ENCODE measurements at places on chromosomes 4 and X.

GRCh38 chr4:24969486-24969885 lies 56.6 kb upstream of the CCDC149 start:
- no peak for DNase-seq

DNA sequence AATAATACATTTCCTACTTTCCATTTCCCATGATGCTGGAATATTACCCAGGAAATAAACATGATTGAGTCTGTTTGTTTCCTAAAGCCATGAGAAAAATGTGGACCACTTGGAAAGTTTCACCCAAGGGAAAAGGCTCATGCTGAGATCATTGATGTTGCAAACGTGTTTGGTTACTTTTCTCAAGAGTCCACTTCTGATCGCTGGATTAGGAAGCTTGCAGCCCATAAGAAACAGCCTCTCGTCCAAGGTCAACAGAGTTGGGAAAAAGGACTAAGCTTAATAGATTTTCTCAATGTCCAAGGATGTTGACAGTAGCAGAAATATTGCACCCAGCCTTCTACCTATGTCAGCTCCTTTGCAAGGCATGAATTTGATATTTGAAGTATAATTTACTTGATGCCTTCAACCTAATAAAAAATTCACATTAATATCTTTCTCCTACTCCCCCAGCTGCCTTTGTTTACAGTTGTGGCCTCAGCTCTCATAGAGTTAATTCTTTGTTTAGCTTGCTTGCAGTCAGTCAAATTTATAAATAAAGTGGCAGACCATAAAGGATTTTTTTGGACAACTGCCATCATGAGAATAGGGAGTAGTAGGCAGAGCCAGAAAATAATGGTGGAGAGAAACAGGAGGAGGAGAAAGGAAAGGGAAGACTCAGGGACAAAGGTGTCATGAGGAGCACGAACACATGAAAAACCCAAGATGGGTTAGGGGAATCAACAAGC lies 65.6 kb upstream of the BLTP1 start:
- DNase-seq: no peak

- no peak for DNase-seq
Measured at GRCh38 chr4:183591301-183591700, 67.7 kb downstream of the RWDD4 start.

GRCh38 chr4:172489861-172490260 lies 676.7 kb downstream of the GALNTL6 start:
- DNase-seq: no peak

DNA sequence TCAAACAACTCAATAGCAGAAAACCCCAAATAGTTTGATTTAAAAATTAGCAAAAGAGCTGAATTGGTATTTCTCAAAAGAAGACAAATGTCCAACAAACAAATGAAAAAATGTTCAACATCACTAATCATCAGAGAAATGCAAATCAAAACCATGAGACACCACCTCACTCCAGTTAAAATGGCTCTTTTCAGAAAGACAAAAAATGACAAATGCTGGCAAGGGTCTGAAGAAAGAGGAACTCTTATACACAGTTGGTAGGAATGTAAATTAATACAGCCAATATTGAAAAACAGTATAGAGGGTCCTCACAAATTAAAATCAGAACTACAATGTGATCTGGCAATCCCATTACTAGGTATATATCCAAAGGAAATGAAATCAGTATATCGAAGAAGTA lies 70.4 kb downstream of the FBXL5 start:
- DNase-seq: no peak

GRCh38 chr4:12447451-12447850 lies 1018.8 kb upstream of the HS3ST1 start:
- no peak for DNase-seq

GRCh38 chrX:148815218-148815961 lies 315.0 kb downstream of the AFF2 start:
- no peak for DNase-seq

- DNase-seq: no peak
Measured at GRCh38 chr4:171817026-171817425, 3.8 kb downstream of the GALNTL6 start.

DNA sequence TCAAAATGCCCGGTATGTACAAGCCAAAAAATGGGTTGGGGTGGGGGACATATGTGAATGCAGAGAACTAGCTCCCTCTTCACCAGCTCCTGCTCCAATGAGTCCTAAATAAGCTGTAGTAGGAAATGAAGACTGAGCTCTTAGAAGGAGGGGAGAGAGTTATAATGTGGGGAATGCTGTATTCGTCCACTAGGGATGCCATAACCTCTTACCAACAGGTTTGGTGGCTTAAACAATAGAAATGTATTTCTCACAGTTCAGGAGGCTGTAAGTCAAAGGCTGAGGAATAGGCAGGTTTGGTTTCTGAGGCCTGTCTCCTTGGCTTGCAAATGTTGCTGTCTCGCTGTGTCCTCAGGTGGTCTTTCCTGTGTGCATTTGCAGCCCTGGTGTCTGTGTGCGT lies 4.4 kb upstream of the INPP4B start:
- no peak for DNase-seq

DNA sequence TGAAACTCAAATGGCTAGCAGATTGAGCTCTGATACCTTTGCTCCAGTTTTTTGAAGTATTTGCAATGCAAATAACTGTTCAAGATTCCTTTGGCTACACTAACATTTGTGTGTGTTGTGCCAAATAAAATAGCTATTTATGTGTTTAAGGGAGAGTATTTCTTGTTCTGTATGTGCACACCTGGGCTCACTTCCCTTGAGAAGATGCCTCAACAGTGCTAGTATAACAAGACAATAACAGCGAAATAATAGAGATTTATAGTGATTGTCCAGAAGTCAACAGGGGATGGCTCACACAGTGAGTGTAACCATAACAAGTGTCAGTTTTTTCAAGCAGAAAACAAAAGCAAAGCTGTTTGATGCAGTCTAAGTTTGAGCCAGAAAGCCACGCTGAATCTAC lies 460.5 kb downstream of the CENPC start:
- DNase-seq: no peak

DNA sequence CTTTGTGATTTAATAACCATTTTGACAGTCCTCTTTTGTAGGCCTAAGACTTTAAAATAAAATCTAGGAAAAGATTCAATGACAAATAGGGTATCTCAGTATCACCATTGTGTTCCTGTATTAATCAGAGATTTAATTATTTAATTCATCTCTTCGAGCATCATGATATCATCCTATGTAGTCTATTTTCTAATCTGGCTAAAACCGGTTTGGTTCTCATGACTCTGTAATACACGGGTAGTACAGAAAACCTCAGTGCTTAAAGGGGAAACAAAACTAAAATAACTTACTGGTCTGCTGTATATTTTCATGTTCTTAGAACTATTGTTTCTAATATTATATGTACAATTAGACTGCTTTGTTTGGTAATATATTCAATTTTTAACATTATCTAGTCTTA lies 23.7 kb upstream of the FBXW7 start:
- DNase-seq: no peak

DNA sequence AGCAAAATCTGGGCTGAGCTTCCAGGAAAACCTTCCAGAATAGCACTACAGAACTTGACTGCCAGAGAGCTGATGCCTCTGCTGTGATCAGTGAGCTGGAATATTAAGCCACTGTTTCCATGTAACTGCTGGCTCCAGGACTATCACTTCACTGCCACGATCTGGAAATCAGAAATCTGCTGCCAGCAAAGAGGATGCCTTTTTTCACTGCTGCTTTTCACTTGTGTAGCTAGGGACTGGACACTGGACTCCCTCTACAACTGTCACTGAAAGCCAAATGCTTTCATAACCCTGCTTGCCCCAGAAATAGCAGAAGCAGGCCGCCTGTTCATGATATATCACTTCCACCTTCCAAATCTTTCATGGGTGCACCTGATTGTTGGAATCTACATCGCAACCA lies 9.4 kb upstream of the AP1S2 start:
- no peak for DNase-seq

DNA sequence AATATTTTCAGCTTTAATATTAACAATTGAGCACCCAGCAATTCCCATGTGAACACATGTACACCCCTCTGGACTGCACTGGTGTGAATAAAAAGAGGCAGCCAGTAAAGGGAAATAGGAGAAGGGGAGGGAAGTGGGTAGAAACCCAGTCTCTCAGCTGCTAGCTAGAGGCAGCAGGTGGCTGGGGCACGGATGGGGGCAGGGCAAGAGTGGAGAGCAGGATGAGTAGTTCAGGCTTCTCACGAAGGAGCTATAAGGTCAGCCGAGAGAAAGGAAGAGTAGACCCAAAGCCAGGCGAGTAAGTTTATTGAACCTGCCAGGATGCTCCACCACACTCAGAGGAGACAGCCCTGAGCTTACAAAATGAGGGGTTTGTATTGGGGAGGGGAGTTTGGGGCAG lies 184.8 kb upstream of the MTMR8 start:
- DNase-seq: no peak

DNA sequence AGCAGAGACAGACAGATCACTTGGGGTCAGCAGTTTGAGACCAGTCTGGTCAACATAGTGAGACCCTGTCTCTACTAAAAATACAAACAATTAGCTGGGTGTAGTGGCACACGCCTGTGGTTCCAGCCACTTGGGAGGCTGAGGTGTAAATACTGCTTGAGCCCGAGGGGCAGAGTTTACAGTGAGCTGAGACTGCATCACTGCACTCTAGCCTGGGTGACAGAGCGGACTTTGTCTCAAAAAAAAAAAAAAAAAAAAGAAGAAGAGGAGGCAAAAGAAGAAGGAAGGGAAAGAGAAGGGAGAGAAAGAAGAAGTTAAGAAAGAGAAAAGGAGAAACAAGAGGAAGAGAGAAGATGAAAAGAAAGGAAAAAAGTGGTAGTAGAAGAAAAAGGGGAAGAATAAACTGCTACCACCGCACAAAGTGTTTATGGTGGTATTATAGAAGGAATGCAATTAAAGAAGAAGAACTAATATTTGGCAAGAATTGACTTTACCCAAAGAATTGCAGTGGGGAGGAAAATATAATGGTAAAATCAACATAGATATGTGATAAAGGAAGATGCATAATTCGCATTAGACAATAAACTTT lies 19.6 kb upstream of the NSUN7 start:
- no peak for DNase-seq

DNA sequence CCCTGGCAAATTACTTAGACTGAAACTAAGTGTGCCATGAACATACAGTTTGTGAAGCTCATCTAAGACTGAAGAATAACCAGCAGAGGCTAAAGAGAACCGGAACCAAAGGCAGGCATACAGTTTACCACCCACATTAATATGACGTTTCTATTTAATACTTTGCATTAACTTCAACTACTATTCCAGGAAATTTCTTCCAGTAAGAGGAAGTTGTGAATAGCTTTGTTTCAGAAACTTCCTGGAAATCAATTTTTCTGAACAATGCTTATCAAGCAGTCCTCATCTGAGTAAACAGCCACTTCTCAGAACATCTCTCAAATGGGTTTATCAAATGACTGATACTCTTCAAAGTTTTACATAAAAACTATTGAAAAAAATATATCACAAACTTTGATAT lies 252.7 kb downstream of the OPHN1 start:
- no peak for DNase-seq

DNA sequence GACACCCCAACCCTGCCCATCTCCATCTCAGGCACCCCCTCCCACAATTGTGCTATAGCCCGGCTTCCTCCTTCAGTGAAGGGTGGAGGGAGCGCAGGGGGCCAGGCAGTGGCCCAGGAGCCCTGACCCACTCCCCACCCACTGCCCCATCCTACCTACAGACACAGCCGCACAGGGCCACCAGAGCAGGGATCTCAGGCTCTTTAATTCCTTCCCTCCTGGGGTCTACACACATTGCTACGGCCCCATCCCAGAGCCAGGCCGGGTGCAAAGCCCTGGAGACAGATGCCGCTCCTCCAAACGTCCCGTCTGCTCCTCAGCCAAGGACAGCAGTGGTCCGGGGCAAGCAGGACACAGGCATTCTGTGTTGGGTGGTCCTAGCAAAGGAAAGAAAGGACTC lies 12.8 kb upstream of the DUSP9 start:
- no peak for DNase-seq

DNA sequence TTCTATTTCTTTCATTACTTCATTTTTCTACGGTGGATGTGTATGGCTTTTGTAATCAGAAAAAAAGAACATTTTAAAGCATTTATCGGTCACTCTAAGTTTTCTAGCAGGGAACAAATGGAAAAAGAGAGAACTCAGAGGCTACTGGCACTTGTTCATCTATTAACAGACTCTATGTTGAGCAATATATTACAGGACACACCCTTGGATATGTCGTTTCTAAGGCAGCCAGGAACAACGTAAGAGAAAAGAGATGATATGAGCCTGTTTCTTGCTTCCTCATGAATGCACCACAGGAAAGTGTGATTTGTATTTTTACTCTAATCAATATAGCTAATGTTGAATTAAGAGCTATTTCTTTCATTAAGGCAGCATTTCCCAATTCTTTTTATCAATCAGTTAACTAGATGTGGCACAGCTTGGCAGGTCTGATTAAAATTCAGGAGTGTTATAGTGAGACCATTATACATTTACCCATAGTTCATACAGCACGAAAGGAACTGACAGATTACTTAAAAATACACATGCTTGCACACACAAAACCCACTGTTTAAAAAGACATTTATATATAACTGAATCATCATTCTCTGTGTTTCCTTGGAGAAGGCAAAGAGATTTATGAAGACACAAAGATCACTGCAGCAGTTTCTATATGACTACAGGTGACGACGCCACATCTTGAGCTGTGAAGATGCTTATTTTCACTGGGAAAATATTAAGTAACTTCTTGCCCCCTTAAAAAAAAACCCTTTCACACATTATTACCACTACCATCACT lies 13.0 kb downstream of the RAB9B start:
- no peak for DNase-seq

DNA sequence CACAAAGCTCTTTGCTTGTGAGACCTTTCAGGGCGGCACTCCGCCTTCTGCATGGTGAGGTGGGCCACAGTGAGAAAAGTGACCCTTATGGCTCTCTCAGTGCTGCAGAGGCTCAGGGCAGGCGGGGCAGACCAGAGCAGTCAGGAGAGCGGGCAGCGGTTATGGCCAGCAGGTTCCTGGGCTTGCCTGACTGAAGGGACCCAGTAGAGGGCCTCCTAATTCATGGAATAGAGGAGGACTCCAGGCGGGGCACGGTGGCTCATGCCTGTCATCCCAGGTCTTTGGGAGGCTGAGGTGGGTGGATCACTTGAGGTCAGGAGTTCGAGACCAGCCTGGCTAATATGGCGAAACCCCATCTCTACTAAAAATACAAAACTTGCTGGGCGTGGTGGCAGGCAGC lies 91.4 kb downstream of the CLNK start:
- DNase-seq: no peak

- no peak for DNase-seq
Measured at GRCh38 chr4:52606040-52606439, 53.1 kb downstream of the USP46 start.

DNA sequence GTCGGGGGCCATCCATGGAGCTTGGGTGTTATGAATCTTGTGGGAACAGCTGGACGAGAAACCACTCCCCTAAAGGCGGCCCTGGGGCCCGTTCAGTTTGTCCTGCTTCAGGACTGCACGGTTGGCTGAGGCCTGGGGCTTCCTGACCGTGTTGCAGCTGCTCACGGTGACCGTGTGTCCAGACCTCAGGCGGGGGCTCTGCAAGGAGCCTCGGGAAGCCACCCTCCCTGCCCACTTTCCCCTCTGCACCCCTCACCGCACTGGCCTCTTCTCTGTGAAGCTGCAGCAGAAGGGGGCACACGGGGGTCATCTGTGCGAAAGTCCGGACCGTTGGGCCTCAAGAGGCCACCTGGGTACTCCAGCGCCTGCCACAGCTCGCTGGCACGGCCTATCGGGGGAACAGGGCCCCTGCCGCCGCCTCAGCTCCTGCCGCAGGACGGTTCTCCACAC lies 29.4 kb downstream of the UVSSA start:
- no peak for DNase-seq

- no peak for DNase-seq
Measured at GRCh38 chr4:7816771-7817170, 122.9 kb downstream of the AFAP1 start.

GRCh38 chr4:89371614-89372013 lies 64.0 kb upstream of the GPRIN3 start:
- DNase-seq: no peak

Data from NCI-H187 (cell line).